Fibroblast of skin of back (primary cell): ENCODE measurements at places on chromosomes 6 and 20.
A peak's percentile ranks its signal among the peaks of the same experiment; 100 is the strongest.

- DNase-seq = peak; percentile 95
Observed at GRCh38 chr6:149235130-149235561, 82.4 kb upstream of the TAB2 start.

DNA sequence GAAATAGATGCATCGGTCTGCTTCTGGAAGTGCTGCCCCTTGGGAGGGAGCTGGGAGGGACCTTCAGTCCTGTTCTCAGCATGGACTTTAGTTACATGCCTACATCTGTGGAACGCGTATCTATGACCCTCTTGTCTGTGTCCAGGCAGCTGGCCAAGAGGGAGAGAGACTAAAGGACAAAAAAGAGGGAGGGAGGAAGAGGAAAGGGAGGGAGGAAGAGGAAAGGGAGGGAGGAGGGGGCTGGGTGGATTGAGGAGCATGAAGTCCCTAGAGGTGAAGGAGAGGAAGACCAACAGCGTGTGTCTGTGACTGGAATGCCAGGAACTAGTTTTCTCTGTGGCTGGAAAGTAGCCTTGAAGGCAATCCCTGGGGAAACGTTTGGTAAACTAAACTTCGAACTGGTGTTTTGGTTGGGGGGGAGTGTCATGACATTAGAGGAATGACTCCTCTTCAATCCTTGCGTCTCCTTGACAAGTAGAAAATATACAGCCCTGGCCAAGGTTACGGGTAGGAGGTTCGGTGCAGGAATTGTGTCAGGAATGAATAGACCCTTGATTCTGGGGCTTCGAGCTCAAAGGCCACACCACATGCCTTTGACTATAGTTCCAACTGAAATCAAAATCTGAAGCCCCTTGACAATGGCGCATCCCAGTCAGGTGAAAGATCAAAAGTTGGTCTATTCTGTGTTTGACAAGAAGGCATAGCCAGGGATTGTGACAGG, 52.0 kb upstream of the PLEKHG1 start:
- DNase-seq = no peak

DNA sequence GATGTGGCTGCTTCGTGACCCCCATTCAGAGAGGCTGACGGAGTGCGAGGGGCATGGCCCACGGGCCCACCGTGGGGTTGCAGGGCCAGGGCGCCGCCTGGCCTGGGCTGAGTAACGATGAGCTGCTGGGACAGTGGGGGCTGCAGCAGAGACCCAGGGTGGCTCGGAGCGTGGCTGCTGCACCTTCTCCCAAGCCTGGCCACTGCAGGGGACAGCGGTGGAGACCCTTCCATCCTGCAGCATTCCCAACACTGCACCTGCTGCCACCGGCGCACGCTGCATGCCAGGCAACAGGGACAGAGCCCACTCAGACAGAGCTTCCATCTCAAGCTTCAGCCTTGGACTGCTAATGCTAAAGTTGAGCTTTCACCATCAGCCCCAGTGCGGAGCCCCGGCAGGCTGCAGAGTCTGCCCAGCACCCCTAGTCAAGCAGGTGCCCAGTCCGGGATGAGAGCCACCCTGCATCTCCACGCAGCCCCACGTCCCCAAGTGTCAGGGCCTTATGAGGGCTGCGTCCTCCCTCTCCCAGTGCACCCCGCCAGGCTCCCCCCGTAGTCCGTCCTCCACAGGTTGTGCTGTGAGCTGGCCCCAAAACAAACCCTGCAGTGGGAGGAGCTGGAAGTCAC, 89.4 kb upstream of the AFDN start:
- DNase-seq = no peak

DNA sequence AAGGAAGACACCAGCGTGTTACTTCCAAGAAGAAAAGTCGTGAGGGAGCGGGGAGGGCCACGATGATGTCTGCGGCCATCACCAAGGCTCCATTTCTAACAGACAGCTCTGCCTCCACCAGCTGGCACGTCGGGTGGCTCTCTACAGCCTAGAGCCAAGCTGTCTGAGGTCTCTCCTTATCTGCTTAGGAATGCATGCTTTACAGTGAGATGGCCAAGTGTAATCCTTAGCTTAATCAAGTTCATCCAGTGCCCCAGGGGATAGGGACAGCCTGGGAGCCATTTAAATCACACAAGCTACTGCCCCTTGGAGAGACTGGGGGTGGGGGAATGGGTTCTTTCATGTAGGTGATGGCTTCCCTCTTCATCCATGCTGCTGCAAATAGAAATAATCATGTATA, 213.8 kb upstream of the CST7 start:
- peak; percentile 21 for DNase-seq

DNA sequence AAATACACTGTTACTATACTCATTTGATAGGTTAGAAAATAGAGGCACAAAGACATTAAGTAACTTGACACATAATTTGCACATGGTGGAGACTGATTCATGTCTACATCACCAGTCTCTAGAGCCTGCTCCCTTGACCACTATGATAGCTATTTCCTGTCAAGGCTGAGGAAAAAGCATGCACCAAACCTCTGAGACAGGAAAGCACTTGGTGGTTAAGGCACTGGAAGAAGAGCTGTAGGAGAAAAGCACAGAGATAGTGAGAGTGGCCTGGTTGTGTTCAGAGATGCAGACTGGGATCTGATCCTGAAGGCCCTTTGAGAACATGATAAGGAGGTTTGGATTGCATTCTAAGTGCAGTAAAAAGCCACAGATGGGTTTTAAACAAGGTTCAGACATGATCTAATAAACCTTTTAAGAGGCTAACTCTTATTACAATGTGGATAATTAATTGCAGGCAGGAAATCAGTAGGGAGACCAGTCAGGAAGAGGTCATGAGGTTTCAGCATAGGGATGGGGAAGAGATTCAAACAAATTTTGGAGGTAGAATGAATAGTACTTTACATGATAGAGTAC, 168.9 kb downstream of the PHF3 start:
- peak; percentile 93 for DNase-seq

DNA sequence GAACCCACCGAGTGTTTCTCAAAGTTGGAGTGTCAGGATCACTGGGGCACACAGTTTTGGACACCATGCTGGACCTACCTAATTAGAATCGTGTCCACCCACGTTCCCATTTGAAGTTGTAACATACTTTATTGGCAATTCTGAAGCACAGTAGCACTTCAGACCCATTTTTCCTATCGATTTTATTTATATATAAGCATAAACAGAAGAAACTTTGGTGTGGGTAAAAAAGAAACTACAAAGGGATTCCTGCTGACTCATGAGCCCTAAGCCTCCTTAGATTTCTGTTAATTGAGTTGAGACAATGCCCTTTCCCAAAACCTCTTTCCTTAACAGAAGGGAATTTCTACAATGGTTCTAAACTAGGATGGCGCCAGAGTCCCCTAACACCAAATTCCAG, 398.0 kb downstream of the CDKAL1 start:
- no peak for DNase-seq
